ENCODE measurements at places on chromosomes 5 and 9.

DNA sequence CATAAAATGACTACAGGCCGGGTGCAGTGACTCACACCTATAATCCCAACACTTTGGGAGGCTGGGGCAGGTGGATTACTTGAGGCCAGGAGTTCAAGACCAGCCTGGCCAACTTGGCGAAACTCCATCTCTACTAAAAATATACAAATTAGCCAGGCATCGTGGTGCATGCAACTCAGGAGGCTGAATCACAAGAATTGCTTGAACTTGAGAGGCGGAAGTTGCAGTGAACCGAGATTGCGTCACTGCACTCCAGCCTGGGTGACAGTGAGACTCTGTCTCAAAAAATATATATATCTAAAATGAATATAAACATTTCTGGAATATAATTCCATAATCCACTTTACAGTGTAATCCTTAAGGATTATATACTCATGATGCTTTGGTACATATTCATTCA lies 66.5 kb downstream of the TEX10 start:
- DNase-seq: no peak

DNA sequence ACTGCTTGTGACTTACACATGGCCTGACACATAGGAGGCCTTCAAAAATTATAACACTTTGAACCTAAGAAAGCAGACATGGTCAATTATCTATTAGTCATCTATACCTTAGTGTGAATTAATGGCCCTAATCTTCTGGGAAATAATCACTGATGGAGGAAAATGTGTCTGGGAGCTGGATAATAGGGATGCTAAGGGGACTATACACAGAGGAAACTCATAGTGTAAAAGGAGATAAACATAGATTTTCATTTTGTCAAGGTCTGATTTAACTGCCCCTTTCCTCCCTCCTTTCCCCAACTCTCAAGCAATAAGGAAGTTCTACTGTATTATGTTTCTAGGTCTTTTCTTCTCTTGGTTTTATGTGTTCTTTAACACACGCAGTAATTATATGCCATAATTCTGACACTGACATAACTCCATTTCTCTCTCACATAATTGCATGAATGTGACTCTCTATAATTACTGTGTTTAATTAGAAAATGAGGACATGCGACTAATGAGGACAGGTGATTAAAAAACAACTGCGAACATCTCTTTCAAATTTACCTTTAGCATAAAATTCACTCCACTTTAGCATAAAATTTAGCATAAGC lies 18.7 kb upstream of the PRELID2 start:
- no peak for DNase-seq

GRCh38 chr9:93864032-93864431 lies 91.1 kb downstream of the BARX1 start:
- DNase-seq: no peak

- no peak for DNase-seq
These were observed 60.9 kb upstream of the ORM1 start for GRCh38 chr9:114261987-114262386.

- no peak for DNase-seq
These were observed 12.4 kb upstream of the TMC1 start for GRCh38 chr9:72509053-72509452.

GRCh38 chr5:138946241-138946623 lies 71.1 kb upstream of the LRRTM2 start:
- no peak for DNase-seq

GRCh38 chr9:90054810-90055209 lies 450.0 kb downstream of the GADD45G start:
- DNase-seq: no peak

DNA sequence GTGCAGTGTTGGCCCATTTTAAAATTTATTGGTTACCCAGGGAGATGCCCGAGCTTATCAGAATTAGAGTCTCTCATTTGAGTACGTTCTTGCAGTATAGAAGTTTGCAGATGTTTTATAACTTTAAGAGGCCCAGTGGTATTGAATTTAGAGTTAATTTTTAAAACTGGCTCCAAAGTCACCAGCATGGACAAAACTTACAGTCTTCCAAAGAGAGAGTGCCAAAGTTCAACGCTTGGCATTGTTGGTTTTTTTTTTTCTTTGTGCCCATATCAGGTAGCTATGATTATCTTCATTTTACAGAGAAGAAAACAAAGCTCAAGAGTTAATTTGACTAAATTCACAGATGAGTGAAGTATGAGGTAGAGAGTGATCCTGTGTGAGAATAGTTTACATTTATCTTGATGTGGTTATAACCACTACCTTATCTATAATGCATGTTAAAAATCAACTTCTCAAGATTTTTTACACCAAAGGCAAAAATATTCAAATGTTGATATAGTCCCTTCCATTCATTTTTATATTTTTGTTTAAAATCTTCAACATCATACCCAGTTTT lies 273.7 kb upstream of the DMRT1 start:
- no peak for DNase-seq

- DNase-seq: no peak
These were observed 27.8 kb upstream of the CSF1R start for GRCh38 chr5:150114102-150114641.

DNA sequence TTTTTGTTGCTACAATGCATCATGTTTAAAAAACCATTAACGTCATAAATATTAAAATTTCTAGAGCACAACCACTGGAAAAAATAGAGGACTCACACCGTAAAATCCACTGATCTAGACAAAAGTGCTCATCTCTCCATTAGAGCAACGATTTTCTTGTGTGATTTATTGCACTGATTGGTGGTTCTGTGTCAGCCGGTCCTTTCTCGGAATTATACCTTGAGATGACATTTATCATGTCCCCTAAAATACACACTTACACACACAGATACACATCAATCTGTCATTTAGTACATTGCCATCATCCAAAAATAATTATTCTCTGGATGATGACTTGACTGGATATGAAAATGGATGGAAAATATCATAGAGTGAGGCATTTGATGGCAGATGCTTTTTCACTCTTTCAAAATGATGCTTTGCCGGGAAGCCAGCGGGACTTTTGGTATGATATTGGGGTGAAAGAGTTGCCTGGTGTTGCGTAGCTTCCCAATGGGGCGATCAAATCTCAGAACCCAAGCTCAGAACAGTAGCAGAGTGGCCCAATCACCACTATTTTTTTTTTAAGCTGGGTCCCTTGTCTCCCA lies 226.6 kb downstream of the GAS1 start:
- DNase-seq: no peak

DNA sequence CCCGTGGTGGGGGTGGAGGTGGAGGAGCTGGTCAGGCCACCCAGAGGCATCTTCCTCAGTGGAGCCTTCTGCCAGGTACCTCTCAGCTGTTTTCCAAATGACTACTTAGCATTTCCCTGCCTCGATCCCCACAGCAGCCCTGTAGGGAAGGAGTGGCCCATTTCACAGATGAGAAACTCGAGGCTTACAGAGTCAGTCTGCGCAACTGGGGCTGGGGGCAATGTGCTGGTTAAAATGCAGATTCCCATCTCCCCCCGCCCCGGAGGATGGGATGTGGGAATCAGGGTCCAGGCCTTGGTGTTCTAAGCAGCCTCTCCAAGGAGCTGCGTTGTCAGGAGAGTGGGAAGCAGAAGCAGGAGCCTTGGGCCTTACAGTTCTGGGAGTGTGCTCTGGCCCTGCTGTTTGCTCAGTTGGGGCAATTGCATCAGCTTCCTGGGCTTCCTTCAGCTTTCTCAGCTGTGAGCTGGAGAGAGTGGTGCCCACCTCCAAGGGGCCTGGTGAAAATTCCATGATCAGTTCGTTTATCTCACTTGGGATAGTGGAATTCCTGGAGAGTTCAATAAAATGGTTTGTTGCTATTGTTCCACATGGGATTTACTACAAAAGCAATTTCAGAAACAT lies 19.4 kb downstream of the ERGIC1 start:
- no peak for DNase-seq

DNA sequence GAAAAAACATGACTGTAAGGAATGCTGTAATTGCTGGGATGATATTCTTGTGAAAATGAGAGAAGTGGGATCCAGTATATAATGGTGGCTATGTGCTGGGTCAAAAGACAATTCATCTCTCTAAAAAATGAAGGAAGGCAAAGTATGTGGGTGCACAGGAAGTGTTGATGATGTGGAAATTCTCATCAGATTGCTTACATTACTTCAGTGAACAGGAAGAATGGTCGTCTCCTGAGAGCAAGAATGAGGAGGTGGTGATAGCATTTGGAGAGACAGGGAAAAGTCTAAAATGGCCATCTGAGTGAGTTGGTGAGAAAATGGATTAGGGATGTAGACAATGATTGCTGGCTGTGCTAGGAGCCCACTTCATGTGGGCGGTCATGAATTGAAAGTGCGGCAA lies 253.5 kb upstream of the NREP start:
- no peak for DNase-seq

GRCh38 chr9:136602193-136602885 lies 56.5 kb upstream of the NOTCH1 start:
- DNase-seq: no peak

All from activated CD4-positive, alpha-beta T cell treated with anti-CD3 and anti-CD28 coated beads, Interleukin-2, amount 50 U/mL, for 24 hours (primary cell).